ENCODE measurements at places on chromosomes 1 and 21. TPM values are rescaled to one million over a fixed set of nuclear protein-coding genes. Genes with fewer than 3 reads are reported as not detected.

GRCh38 chr1:212158912-212159796, 123.6 kb downstream of the DTL start:
- no peak for DNase-seq

- peak; percentile 9 for DNase-seq
These were observed 102.5 kb upstream of the ATP1B1 start for GRCh38 chr1:169003864-169004516.

- no peak for DNase-seq
These were observed 70.0 kb downstream of the LMO4 start for GRCh38 chr1:87398641-87399040.

- DNase-seq: no peak
These were observed 12.3 kb downstream of the HUNK start for GRCh38 chr21:31885146-31885545.

Gene ETNK2
- total RNA-seq: 6.9 TPM
